ENCODE measurements at places on chromosomes 13 and 19. TPM values are rescaled to one million over a fixed set of nuclear protein-coding genes. Genes with fewer than 3 reads are reported as not detected.

- DNase-seq: no peak
Observed at GRCh38 chr19:13932911-13933393, 5.3 kb downstream of the PODNL1 start.

DNA sequence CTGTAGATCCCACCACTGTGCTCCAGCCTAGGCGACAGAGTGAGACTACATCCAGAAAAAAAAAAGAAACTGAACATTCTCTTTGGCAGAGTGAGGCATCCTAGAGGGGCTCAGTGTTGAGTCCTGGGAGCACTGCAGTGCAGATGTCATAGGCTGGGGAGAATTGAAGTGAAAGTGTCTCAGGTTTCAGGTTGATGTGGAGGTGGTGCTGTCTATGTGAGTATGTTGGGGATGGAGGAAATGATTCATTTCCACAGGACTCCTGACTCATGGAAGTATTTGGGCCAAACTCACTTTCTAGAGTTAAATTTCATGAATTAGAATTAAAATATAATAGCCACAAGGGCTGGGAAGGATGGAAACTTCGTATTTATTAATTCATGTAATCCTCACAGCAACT, 134.4 kb upstream of the TSC22D1 start:
- no peak for DNase-seq

GRCh38 chr19:37966662-37967231, 59.7 kb downstream of the SIPA1L3 start:
- DNase-seq: no peak

DNA sequence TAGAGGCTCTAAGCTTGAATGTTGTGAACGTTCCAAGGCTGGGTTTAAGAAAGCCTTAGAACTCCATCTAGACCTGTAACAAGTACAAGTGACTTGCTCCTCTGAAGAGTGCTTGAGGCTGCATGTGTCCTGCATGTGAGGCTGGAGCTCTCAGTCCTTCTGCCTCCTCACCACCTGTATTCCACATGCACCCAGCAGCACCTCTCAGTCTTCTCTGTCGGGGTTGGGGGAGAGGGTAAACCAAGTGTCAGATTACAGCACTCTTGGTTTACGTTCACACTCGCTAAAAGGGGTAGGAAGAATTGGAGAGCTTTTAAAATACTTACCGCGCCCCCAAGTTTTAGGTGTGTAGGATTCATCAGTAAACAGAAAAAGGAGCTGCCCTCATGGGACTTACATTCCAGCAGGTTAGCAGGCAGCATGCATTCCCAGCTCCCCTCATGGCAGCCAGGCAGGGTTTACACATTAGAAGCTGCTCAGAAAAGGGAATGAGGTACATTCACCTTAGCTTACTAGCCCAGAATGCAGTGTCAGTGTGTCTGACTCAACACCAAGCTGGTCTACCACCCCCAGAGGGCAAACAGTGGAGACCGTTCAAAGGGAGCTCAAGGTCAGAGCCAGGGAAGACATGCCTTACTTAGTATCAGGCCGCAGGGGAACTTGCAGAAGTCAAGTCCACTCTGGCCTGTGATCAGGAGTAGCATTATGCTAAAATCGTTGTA, 248.1 kb downstream of the PCCA start:
- no peak for DNase-seq

DNA sequence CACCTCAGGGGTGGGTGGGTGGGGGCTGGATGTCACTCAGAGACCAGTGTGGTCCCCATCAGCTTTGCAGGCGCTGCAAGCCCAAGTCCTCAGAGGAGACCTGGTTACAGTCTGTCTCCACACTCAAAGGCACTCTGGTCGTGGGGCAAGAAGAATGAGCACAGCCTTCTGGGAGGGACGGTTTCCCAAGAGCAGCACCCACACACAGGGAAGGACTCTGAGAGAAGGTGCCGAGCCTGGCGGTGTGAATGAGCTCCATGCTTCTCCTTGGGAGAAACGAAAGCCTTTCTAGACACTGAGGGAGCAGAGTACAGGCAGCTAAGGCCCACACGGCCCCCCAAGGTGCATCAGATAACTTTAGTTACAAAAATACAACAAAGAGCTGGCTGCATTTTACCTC, 473.6 kb downstream of the FOXO1 start:
- DNase-seq: no peak

DNA sequence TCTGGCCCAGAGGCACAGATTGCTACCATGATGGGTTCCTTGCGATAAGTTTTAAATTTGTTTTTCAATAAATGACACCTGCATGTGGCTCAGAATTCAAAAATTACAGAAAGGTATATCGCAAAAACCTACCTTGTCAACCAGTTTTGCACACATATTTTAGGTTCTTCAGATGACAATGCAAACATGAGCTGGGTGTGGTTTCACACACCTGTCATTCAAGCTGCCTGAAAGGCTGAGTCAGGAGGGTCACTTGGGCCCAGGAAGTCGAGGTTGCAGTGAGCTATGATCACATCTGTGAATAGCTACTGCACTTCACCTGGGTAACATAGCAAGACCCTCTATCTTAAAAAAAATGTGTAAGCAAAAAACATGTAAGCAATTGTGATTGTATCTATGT, 56.1 kb downstream of the DNM2 start:
- no peak for DNase-seq

The ZNF724 gene
- 6.1 TPM for polyA plus RNA-seq

DNA sequence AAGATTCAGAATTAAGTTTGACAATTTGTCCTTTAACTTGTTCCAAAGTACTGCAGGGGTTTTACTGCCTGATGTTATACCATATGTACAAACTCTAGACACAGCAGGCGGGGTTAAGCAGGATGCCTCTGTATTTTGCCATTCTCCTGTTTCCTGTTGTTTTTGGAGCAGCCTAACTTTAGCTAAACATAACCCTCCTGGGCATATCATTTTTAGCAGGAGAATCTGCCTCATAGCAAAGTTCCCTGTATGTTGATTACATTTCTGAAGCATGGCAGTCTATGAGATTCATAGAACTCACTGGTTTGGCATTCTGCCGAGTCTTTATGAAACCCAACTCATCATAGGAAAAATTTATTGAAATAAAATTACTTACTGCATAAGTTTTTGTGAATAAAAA, 5.2 kb downstream of the LHFPL6 start:
- no peak for DNase-seq

- no peak for DNase-seq
Observed at GRCh38 chr13:84658491-84659358, 776.5 kb upstream of the SLITRK1 start.

DNA sequence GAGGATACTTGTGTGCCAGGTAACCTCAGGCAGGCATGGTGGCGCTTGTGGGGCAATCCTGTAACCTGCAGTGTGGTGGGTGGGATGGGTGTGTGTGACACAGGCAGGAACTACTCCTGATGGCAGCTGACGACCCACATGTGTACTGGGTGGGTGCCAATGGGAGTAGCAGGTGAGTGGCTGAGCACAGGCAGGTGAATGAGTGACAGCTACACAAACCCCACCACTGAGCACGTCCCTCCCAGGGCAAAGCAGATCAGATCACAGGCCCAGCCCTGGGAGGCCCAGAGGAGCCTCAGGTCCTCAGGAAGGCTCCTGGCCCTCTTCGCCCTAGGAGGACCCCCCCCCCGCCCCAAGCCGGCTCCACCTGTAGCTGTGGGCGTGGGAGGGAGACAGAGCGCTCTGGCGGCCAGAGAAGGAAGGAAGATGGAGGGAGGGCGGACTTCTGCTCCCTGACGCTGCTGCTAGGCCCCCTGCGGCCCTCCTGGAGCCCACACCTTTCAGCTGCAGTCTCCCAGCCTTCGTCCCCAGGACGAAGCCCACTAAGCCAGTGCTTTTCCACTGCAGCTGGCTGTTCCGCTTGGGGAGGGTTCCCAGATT, 1.3 kb upstream of the ZNF181 start:
- no peak for DNase-seq

Measured in left renal cortex interstitium (tissue), 4 donors.